ENCODE measurements at places on chromosomes 6 and 20.

DNA sequence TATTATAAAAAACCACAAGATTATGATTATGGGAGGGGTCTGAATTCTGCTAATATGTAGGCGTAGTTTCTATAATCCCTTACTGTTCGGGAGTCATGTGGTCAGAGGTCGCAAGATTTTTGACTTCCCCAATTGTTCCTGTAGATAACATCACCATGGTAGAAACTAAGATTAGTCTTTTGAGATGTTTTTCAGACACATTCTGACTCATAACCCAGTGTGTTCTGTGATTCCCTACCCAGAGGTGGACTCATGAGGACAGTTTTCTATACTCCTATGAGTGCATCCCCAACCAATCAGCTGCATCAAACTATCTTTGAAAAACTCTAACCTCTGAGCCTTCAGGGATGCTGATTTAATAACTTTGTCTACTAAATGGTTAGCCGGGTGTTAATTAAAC is 175.5 kb downstream of the RFPL4B start:
- no peak for DNase-seq

DNA sequence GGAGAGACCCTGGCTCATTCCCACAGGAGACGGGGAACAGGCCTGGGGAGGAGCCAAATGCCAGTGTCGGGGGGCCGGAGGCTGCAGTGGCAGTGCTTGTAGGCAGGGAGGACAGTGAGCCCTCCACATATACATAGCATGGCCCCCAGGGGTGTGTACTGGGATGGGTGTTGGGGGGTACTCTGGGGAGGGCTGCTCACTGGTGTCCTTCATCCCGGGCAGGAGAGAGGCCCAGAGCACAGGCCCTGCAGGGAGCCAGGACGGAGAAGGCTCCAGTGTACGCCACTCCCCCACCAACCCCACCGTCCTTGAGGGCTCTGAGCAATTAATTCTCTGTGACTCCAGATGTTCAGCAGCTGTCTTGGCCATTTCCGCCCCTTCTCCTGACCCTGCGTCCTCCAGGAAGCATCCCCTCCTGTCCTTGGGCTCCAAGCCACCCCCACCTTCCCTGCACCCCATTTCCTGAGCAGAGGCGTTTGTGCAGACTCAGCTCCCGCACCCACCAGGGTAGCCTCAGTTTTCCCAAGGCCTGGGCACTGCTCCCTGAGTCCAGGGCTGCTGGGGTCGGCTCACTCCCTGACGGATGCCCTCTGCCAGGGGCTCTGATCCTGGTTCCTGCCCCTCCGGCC is 3.4 kb upstream of the ABHD16B start:
- DNase-seq = no peak

GRCh38 chr20:33791959-33792597 is 19.1 kb upstream of the CHMP4B start:
- DNase-seq = peak; percentile 32

- DNase-seq = no peak
Measured at GRCh38 chr20:51828762-51829161, 26.4 kb upstream of the SALL4 start.

GRCh38 chr6:40894962-40895799 is 143.8 kb downstream of the UNC5CL start:
- peak; percentile 71 for DNase-seq

- DNase-seq = no peak
Measured at GRCh38 chr6:119501798-119502483, 152.4 kb upstream of the MAN1A1 start.

DNA sequence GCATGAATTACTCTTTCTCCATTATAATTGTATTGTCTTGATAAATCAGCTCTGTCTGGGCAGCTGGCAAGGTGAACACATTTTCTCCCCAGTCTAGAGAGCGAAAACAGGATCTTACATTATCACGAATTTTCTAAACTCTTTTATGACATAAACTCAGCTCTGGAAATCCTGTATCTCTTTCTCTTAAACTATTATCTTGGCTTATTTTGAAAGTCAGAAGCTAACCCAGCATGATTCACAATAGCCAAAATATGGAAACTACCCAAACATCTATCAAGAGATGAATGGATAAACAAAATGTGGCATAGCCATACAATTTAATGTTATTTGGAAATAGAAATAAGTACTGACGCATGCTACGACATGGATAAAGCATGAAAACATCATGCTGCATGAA is 25.9 kb upstream of the AGPAT4 start:
- no peak for DNase-seq

- DNase-seq = no peak
Measured at GRCh38 chr6:46129291-46129628, 529 bp upstream of the ENPP4 start.

DNA sequence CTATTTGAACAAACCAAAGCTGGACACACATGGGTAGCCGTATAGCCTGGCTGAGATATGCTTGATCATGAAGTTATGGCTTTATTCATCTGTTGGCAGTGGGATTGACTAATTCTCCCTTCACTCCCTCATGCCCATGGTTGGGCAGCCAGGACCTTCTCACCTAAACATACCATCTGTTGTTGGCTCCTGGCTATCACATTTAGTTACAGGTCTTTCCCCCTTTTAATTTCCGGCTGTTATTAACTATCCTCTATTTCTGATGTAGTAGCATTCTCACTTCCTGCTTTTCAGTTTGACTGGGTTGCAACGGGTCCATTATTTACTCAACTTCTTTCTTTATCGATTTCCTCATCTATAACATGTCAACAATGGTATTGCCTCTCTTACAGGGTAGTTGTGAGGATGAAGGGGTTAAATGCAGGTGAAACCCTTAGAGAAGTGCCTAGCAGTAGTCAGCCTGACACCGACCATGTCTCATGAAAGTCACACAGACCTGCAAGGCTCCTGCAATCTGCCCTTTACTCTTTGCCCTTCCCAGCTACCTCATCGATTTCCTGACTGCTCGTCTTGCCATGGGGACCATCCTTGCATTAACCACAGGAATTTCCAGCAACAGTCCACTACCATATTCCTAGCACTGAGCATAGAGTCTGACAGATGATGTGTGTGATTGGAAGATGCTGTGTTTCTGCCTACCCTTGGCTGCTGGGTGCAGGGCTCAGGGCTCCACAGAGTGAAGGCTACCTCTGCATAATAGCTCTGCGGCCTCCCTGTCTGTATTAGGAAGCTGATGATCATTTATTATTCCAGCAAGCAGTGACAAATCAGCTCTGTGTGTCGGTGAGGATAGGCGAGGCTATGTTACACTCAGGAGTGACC is 42.2 kb downstream of the PPP1R14C start:
- no peak for DNase-seq

- no peak for DNase-seq
Measured at GRCh38 chr6:31794294-31794865, 1.2 kb downstream of the VARS1 start.

DNA sequence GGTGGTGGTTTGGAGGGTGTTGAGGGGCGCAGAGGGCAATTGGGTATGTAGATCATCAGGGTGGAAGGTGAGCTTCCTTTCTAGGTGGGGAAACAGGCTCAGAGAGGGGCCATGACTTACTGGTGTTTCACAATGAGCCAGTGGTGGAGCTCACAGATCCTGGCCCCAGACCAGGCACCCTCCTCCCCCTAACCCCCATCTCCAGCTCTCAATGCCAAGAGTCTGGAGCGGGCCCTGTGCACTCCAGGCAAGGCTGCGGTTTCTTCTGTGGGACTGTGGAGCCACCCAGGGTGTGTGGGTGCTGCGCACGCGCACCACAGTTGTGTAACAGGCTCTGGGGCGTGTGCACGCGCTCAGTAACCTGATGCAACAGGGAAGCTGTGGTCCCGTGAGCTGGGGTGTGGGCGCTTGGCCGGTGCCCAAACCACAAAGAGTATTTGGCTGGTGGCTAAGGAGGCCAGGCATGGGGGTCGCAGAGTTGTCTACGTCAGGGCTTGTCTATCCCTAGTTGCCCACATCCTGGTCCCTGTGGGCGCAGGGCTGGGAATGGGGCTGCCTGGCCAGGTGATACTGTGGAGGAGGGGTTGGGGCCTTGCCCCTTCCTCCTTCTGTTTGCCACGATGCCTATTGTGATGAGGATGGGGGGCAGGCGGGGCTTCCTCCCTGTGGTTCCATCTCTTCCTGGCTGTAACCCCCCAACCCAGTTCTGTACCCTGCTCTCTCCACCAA is 37.5 kb upstream of the MRPS18A start:
- DNase-seq = peak; percentile 97

DNA sequence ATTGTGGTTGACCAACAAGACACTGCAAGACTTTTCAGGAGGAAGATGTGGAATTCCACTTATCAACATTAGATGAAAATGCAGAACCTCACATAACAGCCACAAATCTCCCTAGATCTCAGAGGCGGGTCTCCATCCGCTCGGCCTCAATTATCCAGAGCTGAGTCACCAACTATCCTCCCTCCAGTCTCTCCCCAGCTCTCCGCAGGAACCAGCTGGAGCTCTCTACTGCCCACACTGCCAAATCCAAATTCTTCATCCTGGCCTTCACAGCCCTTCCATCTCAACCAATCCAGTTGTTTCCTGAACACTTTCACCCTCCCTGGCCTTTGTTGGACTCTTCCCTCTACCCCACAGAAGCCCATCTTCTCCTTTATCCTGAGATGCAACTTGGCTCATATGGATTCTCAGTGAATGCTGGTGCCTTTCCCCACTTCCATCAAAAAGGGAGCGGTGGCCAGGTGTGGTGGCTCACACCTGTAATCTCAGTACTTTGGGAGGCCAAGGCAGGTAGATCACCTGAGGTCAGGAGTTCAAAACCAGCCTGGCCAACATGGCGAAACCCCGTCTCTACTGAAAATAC is 3.5 kb upstream of the TGIF2 start:
- peak; percentile 64 for DNase-seq

- no peak for DNase-seq
Measured at GRCh38 chr6:98980819-98981218, 33.1 kb upstream of the FBXL4 start.

GRCh38 chr20:47727909-47728361 is 57.3 kb downstream of the SULF2 start:
- no peak for DNase-seq

DNA sequence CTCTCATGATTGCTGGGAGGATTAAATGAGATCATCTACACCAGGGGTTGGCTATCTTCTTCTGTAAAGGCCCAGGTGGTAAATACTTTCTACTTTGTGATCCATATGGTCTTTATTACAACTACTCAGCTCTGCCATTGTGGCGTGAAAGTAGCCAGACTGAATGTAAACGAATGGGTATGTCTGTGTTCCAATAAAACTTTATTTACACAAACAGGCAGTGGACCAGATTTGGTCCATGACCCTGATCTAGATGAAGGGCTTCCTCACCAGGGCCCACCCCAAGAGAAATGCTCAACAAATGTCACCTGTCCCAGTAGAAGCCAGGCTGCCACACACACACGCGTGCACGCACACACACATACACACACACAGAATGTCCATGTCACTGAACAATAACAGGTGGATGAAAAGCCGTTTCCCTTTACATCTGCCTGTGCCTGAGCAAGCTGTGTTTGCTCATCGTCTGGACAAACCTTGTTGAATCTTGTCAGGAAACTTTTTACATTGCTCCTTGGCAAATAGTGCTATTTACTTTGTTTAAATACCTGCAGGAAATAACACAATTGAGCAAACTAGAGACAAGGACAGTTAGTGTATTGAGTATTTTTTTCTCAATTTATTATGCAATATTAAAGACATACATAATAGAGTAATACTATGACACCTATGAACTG is 114.3 kb downstream of the EYA2 start:
- DNase-seq = no peak

DNA sequence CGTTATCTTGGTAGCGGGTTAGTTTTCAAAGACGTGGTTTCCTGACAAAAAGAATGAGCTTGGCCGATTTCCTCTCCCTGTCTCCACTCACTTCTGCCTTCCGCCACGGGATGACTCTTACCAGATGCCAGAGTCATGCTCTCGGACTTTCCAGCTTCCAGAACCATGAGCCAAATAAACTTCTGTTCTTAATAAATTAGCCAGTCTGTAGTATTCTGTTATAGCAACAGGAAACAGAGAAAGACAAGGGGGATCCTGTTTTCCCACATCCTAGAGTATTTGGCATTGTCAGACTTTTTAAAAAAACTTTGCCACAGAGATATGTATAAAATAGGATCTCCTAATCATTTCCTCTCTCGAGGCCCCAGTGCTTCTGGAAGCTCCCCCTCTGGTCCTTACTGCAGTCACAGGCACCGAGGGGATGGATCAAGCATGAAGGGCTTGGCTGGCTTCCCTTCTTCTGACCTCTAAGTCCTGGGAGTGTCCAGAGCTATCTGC is 84.9 kb upstream of the NAA20 start:
- peak; percentile 90 for DNase-seq

DNA sequence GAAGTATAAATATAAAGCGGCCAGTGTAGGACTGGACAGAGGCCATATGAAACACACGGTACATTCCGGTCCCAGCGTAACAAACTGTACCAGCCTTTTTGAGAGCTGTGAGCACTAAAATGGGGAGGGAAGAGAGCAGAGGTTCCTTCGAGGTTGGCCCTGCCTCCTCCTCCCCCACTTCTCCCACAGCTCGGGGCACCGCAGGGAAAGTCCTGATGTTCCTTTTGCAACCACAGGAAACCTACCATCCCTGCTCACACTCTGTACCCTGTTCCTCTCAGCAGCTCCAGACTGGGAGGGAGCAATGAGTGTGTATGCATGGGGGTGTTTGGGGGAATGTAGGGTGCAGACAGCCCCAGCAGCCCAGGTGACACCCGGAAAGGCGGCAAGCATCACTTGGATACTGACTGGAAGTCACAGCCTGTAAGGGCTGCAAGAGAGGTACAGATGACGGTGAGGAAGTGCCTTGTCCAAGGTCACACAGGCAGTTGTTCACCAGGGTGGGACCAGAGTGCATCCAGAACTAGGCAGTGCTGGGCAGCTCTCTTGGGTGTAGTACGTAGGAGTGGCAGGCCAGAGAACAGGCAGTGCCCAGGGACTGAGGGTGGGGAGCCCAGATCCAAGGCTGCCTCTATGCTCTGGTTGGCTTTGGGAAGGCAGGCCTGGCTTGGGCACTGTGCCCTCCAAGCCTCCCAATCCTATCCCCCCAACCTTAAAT is 11.0 kb upstream of the ARMC12 start:
- DNase-seq = no peak

DNA sequence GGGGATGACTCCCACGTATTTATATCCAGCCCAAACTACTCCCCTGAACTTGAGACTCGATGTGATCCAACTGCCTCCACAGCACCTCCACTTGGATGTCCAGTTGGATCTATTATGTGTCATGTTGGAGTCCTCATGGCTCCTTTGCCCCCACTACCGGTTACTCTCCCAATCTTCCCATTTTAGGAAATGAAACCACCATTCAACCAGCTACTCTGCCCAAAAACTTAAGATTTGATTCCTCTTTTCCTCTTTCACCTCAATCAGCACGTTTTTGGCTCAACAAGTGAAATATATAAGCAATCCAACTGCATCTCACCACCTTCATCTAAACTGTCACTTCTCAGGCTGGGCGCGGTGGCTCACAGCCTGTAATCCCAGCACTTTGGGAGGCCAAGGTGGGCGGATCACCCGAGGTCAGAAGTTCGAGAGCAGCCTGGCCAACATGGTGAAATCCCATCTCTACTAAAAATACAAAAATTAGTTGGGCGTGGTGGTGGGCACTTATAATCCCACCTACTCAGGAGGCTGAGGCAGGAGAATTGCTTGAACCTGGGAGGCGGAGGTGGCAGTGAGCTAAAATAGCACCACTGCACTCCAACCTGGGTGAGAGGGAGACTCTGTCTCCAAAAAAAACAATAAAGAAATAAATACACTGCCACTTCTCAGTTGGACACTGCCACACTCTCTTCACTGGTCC is 3.4 kb downstream of the AHCY start:
- no peak for DNase-seq

All from fibroblast of upper back skin (primary cell).